ENCODE measurements at places on chromosomes 11 and 22.

- no peak for DNase-seq
Observed at GRCh38 chr11:116505298-116506262, 267.2 kb downstream of the BUD13 start.

- DNase-seq = peak; percentile 31
Observed at GRCh38 chr11:46918083-46918787, at the start of gene LRP4. TSS of gene LRP4 (minus strand) at chr11:46918550. CDS start at chr11:46918379, 171 bp downstream.

- DNase-seq = no peak
Observed at GRCh38 chr11:27995083-27995482, 112.9 kb downstream of the KIF18A start.

DNA sequence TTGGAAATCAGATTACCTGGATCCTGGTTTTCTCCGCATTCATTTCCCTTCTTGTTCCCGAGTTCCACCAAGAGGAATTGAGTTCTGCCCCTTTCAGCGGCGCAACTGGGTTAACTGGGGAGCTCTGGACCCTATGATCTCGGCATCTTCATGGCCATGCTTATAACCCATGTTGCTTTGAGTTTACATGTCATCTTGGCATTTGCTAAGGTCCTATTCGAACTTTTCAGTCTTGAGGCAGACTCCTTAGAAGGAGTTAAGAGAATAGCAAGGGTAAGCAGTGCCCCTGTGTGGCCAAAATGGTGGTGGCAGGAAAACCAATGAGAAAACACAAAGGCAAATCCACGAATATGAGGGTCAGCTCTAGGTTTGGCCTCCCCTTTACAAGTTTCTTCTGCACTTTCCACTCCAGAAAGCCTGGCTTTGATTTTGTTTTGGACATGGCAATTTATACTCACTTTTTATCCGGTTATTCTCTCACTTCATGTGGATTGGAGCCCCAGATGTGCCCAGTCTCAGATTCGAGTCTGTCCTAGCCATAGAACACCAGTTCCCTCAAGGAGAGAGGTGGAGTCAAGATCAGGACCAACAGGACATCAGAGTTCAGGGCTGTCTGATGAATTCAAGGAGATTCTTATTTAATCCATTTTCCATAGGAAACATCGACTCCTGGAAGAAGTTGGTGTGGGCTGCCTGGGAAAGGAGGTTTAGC lies 55.3 kb upstream of the FBXO3 start:
- DNase-seq = peak; percentile 61

DNA sequence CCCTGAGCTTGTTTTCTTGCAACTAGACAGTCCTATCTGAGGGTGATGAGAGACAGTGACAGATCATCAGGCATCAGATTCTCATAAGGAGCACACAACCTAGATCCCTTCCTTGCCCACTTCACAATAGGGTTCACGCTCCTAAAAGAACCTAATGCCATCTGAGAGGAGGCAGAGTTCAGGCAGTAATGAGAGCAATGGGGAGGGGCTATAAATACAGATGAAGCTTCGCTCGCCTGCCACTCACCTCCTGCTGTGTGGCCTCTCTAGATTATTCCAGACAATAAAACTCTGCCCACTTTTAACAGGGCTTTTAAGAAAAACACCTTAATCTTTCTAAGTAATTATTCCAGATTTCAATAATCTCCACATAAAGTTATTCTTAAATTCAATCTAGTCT lies 43.9 kb upstream of the PAK1 start:
- DNase-seq = no peak

DNA sequence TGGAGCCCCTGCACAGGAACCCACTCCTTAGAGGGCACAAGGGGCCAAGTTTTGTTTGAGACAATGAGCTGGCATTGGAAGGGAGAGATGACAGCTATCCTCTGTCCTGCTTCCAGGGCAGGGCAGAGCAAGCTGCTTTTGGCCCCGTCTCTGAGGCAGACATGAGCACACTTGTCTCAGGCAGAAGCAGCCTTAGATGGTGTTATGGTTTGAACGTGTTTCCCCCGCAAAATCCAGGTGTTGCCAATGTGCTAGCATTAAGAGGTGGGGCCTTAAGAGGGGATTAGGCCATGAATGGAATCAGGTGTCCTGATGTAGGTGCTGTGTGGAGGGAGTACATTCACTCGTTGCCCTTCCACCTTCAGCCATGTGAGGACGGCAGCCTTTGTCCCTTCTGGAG lies 2.5 kb downstream of the TP53AIP1 start:
- DNase-seq = no peak

GRCh38 chr11:70078781-70079616 lies 882 bp downstream of the ANO1 start:
- no peak for DNase-seq

GRCh38 chr11:82927264-82927880 lies 25.8 kb downstream of the DDIAS start:
- peak; percentile 76 for DNase-seq

DNA sequence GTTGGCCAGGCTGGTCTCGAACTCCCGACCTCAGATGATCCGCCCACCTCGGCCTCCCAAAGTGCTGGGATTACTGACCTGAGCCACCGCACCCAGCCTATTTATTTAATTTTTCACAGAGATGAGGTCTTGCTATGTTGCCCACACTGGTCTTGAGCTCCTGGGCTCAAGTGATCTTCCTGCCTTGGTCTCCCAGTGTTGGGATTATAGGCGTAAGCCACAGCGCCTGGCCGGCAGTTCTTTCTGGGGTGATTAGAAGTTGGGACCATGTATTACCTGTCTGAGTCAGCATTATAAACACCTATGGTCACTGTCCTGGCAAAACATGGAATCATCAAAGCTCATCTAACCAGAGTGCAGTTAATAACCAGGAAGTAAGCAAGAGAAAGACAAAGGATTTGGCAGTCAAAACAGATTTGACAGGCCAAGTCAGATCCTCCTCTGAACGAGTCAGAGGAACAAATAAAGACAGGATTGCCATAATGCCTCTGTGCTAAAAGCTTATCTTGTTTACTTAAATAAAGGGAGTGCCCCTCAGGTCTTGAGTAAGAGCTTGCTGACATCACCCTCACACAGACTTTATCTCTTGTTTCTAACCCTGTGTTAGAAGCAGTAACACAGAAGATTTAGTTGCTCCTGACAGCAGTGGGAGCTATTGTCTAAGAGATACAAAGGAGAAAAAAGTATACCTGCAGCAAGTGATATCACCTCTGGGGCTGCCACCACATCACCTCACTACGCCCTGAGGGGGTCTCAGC lies 3.7 kb downstream of the SERPIND1 start:
- DNase-seq = no peak

DNA sequence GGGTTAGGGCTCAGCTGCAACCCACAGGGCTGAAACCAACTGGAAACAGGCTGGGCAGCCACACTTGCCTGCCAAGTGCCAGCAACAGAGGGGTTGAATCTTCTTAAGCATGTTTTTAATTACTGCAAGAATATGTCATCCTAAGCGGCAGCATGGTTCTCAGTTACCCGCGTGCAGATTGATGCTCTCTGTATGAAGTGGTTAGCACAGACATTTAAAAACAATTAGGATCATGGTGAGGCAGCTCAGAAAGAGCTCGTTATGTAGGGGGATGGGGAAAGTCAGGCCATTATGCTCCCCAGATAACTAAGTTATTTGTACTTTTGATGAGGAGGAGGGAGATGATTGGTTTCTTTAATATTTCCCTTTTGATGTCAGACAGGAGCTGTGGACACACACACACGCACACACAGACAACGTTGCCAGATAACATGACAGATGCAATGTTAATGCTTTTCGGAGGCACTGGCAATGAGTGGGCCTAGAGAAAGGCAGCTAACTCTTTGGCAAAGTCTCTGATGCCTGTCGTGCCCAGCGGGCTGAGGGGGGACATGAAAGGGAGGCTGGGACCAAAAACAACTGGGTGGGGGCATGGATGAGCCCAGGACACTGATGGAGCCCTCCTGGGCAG lies 389.7 kb downstream of the NXPE2 start:
- DNase-seq = no peak

- DNase-seq = no peak
Observed at GRCh38 chr22:25482868-25483639, 81.4 kb upstream of the GRK3 start.

DNA sequence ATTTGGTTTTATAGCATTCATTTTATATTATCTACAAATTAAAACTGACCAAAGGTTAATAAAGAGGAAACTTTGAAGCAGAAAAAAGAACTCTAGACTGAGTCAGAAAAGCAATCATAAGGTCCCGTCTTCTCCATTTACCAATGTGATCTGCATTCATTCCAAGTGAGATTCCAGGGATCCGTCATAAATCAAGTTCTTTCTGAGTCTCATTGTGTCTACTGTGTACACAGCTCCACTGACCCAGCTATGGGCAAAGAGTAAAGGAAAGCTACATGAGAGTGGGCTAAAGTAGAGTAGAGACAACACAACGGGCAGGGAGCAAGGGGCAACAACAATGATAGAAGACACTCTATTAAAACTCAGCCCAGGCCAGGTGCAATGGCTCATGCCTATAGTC lies 15.3 kb downstream of the FAM168A start:
- no peak for DNase-seq

GRCh38 chr22:44129619-44129976 lies 51.1 kb upstream of the PARVG start:
- DNase-seq = no peak

- DNase-seq = no peak
Observed at GRCh38 chr11:12141283-12141682, 30.9 kb downstream of the MICAL2 start.

DNA sequence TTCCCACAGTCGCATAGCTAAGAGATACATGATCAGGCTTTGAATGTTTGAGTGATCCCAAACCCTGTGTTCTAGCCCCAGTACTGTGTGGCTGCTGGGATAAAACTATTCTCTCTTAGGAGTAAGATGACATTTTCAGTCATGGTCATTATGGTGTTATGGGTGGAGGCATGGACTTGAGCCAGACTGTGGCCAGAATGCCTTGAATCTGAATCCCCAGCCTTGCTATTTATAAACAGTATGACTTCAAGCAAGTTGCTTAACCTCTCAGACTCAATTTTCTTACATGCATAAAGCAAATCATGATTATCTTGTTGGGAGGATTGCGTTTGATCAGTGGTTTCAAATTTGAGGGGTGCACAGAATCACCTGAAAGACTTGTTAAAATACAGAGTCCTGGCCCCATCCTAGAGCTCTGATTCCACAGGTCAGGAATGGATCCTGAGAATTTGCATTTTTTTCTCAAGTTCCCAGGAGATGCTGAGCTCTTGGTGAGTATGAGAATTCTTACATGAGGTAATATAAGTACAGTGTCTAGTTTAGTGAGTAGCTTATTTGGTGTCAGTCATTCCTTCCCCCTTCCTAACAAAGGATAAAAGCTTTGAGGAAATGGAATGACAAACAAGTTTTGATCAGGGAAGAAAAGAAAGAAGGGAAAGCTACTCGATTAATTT lies 571.7 kb downstream of the METTL15 start:
- DNase-seq = no peak

DNA sequence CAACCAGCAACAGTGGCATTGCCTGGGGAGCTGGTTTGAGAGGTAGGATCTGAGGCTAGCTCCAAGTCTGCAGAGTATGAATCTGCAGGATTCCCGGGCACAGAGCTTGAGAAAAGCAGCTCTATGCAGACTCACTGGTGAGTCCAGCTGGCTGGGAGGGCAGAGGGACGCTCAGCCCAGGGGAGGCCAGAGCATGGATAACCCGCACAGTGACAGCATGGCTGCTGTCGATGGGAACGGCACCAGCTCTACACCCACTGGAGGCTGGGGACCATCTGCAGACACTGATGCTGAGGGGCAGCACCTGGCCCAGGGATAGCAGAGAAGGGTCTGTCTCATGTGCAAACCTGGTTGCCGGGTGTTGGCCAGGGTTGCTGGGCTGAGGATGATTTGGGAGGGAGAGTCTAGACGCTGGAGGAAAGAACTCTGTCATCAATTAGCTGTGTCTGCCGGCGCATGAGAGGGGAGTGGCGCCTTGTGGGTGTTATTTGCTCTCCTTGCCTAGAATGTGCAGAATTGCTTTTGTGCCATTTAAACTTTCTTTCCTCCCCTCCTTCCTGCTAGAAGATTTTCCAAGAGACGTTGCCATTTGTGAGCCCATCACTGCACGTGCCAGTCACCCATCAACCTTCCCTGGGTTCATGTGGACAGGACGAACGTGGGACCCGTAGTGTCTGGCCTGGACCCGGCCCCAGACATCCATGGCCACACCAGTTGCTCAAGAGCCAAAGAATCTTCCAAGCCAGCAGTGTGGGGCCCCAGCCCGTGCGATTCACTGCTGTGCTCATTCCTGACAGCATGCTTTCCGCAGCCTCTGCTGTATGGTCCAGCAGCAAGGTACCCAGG lies 19.1 kb upstream of the LINC01488 start:
- DNase-seq = no peak

DNA sequence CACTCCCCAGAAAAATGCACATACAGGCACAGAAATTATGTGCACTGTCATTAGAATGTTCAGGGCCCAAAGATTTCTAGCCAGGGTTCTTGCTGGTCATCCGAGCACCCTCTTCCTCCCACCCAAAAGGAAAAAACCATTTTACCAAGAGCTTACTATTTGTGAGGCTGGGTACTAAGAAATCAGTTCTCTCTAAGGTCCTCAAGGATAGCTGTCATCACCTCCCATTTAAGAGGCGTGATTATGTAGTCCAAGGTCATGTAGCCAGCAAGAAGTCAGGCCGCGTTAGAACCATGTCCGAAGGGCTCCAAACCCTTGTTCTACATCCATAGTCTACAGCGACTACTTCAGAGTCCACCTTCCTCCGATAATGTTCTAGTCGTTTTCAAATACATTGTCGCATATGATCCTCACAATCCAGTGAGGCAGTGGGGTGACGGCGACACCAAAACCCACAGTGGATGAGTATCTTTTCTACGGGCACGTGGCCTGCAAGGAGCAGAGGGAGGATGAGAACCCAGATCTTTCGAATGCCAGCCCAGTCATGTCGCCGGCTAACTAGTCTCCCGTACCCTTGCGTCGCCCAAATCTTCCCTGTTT lies 634 bp downstream of the TIMM8B start:
- no peak for DNase-seq

DNA sequence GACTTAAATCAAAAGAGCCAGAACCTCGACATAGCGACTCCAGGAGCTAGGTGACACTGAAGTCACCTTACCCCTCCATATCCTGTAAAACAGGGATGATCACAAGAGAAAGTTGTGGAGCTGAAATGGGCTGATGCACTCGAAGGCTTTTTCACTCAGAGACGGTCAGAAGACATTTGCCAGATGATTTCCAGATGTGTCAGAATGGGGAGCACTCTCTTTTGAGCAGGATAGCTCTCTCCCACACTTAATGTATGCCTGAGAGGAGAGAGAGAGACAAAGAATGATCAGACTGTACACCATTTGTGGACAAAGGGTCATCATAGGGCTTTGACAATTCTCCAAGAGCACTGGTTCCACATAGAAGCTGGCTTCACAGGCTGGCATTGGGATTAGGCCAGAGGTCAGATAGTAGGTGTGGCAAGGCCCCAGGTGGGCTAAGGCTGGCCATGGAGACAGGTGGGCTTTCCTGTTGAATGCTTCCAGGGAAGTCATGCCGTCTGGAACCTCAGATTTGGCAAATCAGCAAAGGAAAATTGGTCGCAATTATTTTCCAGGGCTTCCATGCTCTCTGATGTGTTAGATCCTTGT lies 42.3 kb upstream of the ETS1 start:
- DNase-seq = no peak

GRCh38 chr22:33921525-33922348 lies 1.5 kb upstream of the LARGE1 start:
- peak; percentile 19 for DNase-seq

Measured in CD4-positive, alpha-beta T cell treated with Interleukin-21 for 1 hour (primary cell).